CD4-positive, alpha-beta T cell (primary cell): ENCODE measurements at places on chromosomes 5 and 9.

- DNase-seq, result no peak
Measured at GRCh38 chr5:10607666-10608073, 43.8 kb downstream of the ANKRD33B start.

DNA sequence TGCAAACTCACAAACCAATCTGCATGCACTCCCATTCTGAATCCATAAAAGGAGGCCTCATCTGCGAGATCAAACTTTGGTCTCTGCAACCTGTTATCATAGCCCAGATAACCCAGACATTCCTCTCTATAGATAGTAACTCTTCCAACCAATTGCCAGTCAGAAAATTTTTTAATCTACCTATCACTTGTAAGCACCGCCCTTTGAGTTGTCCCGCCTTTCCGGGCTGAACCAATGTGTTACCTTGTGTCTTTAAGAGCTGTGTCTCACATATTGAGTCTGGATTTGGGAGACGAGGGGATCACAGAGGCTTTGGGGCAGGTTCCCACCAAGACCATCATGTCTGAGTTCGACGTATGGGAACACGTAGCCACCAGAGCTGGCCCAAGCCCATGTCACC, 91.1 kb upstream of the PPP1R26 start:
- DNase-seq, result no peak

GRCh38 chr5:9547122-9547947, 1.5 kb upstream of the SEMA5A start:
- DNase-seq, result no peak

GRCh38 chr5:115343855-115344254, 47.4 kb upstream of the CCDC112 start:
- DNase-seq, result no peak

DNA sequence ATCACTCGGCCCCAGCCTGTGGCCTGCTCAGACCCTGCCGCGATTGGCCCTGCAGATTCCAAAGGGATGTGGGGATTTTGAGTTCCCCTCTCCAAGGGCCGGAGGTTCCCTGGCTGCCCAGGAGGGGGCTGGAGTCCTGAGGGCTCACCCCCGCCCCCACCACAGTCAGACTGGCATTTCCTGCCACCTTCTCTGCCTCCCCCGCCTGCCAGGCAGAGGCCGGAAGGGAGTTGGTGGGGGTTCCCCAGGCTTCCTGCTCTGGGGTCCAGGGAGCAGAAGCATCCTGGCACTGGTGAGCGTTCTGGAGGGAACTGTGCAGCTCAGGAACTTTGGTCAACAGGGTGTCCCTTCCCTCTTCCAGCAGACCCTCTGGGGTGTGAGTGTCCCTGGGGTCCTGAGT, 70.6 kb downstream of the RXRA start:
- DNase-seq, result peak; percentile 79

- DNase-seq, result no peak
Measured at GRCh38 chr9:124510650-124511425, 3.6 kb upstream of the NR5A1 start.

DNA sequence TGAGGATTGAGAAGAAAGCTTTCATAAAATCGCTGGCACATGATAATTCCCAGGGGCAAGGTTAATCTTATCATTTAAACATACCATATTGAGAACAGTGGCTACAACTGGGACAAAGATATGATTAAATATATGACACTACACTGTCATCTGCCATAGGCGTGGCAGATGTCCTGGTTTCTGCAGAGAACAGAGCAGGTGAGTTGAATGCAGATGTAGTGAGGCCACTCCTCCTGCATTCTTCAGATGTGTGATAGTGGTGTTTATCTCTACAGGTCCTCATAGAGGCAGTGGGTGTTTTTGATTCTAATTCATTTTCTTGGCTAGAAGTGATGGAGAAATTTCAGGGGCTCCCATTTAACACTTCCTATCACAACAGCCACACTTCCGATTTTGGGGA, 237.0 kb upstream of the CDH9 start:
- no peak for DNase-seq
